NCI-H2029 (cell line): ENCODE measurements at places on chromosomes 3 and 15.
A peak's percentile ranks its signal among the peaks of the same experiment; 100 is the strongest.

GRCh38 chr3:69684309-69684961 is 54.8 kb upstream of the MITF start:
- no peak for DNase-seq

- DNase-seq, result peak; percentile 4
These were observed 136.4 kb downstream of the MAGI1 start for GRCh38 chr3:65902304-65902793.

GRCh38 chr3:107395066-107395465 is 17.8 kb downstream of the CCDC54 start:
- DNase-seq, result no peak

- DNase-seq, result no peak
These were observed 247 bp downstream of the FETUB start for GRCh38 chr3:186640473-186640818.

DNA sequence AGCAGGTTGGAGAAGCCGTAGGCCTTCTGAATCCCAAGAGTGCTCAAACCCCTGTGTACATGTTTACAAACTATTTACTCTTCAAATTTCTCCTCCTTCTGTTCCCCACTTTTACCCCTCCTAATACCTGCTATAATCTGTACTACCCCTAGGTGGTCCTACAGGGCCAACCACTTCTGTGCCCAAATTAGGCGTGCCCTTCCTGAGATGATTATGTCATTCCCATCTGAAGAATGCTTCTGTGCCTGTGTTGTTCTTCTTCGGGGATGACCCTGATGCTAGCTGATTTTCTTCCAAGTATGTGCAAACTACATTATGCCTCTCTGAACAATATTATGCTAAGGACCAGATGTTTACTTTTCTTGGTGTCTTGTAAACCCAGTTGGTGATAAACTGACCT is 20.5 kb downstream of the RBP2 start:
- DNase-seq, result no peak
